HFFc6 (cell line): ENCODE measurements at places on chromosomes 2 and 18. TPM values are rescaled to one million over a fixed set of nuclear protein-coding genes. Genes with fewer than 3 reads are reported as not detected.

Gene AUP1
- total RNA-seq: 88.2 to 119 TPM (median 99.4 TPM) in 3 replicates

Gene PHOSPHO2
- total RNA-seq: 1.9 and 2.5 TPM in 2 replicates

GRCh38 chr2:233242231-233242927, 9.1 kb upstream of the ATG16L1 start:
- no peak overlapping the region for H3K27ac ChIP-seq
- peaks cover 16% of the 10 kb centered on the region for H3K4me1 ChIP-seq
- DNase-seq: no peak
- no peak overlapping the region for H3K4me3 ChIP-seq
- H3K36me3 ChIP-seq: no peaks in the 10 kb centered on the region
- H3K27me3 ChIP-seq: peaks cover 10% of the 10 kb centered on the region

Gene RFTN2
- 0.10 to 0.39 TPM (median 0.13 TPM) in 3 replicates for total RNA-seq

DNA sequence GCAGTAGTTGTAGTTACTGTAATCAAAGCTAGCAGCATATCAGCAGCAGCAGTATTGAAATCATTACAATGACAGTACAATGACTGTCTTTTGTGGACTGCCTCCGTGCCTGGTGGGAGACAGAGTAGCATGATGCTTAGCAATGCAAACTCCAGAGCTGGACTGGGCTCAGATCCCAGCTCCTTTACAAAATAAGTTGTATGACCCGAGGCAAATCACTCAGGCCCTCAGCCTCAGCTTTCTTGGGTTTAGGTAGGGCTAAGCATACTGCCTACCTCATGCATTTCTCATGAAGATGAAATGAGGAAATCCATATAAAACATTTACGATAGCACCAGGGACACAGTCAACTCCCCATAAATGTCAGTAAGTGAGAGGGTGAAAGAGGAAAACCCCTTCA, 170.7 kb downstream of the TTC32 start:
- H3K4me3 ChIP-seq: no peak overlapping the region
- H3K27me3 ChIP-seq: peaks cover 28% of the 10 kb centered on the region
- no peak overlapping the region for H3K27ac ChIP-seq
- no peak for DNase-seq
- no peaks in the 10 kb centered on the region; the same call in 1 of the 2 replicates for H3K36me3 ChIP-seq
- peaks cover 17% of the 10 kb centered on the region for H3K4me1 ChIP-seq

DNA sequence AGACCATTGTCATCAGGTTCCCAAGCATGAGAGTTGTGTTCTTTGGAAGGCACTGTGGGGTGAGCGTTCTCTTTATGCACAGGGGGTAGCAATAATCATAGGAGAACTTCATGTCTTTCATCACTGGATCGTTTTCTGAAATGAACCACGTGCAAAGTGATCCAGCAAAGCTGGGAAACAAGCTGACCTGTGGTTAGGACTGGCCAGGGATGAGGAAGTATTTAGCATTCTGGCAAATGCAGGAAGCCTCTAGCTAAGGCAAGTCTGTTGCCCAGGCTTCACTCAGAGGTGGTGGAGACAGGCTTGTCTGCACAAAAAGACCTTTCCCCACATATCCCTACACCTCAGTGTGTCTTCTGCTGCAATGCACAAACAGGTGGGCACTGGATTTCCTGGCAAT, 58.6 kb downstream of the MMADHC start:
- no peak for DNase-seq
- H3K27me3 ChIP-seq: peaks cover 4% of the 10 kb centered on the region
- H3K4me3 ChIP-seq: no peak overlapping the region
- no peaks in the 10 kb centered on the region; the same call in 1 of the 2 replicates for H3K4me1 ChIP-seq

DNA sequence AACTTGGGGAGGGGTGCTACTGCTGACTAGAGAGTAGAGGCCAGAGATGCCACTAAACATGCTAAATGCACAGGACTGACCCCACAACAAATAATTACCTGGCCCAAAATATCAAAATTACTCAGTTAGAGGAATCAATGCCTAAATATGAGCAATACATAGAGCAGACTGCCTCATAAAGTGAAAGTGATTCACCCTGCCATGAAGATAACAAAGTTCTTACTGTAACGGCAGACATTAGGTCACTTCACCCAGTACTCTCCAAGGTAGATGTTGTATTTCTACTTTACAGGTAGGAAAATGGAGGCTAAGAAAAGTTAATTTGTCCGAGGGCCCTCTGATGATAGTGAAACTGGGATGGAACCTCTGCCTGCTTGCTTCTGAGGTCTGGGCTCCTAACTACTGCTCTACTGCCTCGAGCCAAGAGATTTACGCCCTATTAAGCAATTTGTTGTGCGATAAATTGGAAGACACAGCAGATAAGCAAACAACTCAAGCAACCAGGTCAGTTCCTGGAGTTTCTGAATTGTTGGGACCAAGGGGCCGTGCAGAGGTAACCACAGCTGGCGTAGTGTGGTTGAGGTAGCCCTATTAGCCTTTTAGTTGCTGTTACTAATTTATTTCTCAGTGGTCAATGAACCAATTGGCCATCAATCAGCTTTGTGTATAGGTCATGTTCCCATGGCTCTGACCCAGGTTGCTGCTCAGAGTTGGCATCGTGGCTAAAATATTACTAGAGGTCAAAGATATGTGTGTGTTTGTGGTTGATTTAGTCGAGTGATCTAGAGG, 4.8 kb downstream of the DHRS9 start:
- no peaks in the 10 kb centered on the region for H3K4me1 ChIP-seq
- H3K27ac ChIP-seq: no peak overlapping the region
- H3K4me3 ChIP-seq: no peak overlapping the region
- no peaks in the 10 kb centered on the region for H3K36me3 ChIP-seq
- DNase-seq: no peak

Gene GBX2
- total RNA-seq: not detected in 3 replicates

DNA sequence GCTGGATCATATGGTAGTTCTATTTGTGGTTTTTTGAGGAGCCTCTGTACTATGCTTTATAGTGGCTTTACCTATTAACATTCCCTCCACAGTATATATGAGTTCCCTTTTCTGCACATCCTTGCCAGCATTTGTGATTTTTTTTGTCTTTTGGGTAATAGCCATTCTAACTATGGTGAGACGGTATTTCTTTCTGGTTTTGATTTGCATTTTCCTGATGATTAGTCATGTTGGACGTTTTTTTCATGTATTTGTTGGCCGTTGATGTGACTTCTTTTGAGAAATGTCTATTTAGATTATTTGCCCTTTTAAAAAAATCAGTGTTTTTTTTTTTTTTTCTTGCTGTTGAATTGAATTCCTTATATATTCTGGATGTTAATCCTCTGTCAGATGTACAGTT, 31.1 kb downstream of the ACTR3 start:
- no peak overlapping the region for H3K27ac ChIP-seq
- H3K27me3 ChIP-seq: no peaks in the 10 kb centered on the region; the same call in 1 of the 2 replicates
- H3K4me3 ChIP-seq: no peak overlapping the region
- peaks cover 26% of the 10 kb centered on the region for H3K4me1 ChIP-seq
- no peak for DNase-seq

GRCh38 chr2:128563348-128563687, 244.7 kb upstream of the HS6ST1 start:
- H3K4me1 ChIP-seq: peaks cover 33% of the 10 kb centered on the region
- peak overlapping the region; percentile 80 for H3K27ac ChIP-seq
- no peaks in the 10 kb centered on the region for H3K36me3 ChIP-seq
- H3K4me3 ChIP-seq: peak overlapping the region; percentile 62
- H3K27me3 ChIP-seq: peaks cover 3% of the 10 kb centered on the region
- DNase-seq: peak; percentile 93

GRCh38 chr2:20617081-20617575, 33.8 kb downstream of the HS1BP3 start:
- peak overlapping the region; percentile 98 for H3K27ac ChIP-seq
- H3K4me3 ChIP-seq: no peak overlapping the region
- no peaks in the 10 kb centered on the region for H3K27me3 ChIP-seq
- no peak for DNase-seq

GRCh38 chr18:77308216-77308615, 58.6 kb downstream of the GALR1 start:
- no peak overlapping the region for H3K4me3 ChIP-seq
- no peak overlapping the region for H3K27ac ChIP-seq
- no peak for DNase-seq
- H3K4me1 ChIP-seq: no peaks in the 10 kb centered on the region
- peaks cover 2% of the 10 kb centered on the region for H3K27me3 ChIP-seq

DNA sequence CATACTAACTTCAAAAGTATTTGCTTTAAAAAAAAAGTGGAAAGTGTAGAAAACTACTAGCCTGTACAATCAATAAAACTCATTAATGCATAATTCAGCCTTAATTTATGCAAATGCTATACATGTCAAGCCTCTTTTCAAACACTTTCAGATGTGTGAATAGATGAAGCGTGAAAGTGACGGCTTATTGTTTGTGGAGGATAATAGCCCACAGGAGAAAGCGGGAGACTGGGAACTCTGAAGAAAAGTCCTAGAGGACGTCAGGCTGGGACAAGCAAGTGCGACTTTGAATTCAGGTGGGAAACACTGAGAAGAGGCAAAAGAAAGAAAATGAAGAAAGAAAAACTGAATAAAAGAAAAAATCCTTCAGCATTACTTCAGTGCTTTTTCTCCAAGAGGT, 108.5 kb downstream of the STK39 start:
- no peak overlapping the region for H3K4me3 ChIP-seq
- no peaks in the 10 kb centered on the region; the same call in 1 of the 2 replicates for H3K27me3 ChIP-seq
- H3K4me1 ChIP-seq: peaks cover 10% of the 10 kb centered on the region
- DNase-seq: no peak
- H3K27ac ChIP-seq: no peak overlapping the region

Gene GNLY
- not detected in 3 replicates for total RNA-seq

Gene ANKRD44
- total RNA-seq: 1.7 and 4.2 TPM in 2 replicates

Gene TSPYL6
- total RNA-seq: not detected in 2 replicates

Gene ZDBF2
- total RNA-seq: 11.5 to 14.9 TPM (median 12.1 TPM) in 3 replicates

Gene PROKR1
- total RNA-seq: not detected in 3 replicates

GRCh38 chr2:53362934-53363333, 404.7 kb upstream of the CHAC2 start:
- no peak for DNase-seq
- no peak overlapping the region for H3K4me3 ChIP-seq
- H3K27me3 ChIP-seq: peaks cover 2% of the 10 kb centered on the region; the same call in 1 of the 2 replicates
- peaks cover 18% of the 10 kb centered on the region; the same call in 1 of the 2 replicates for H3K4me1 ChIP-seq
